Dorsolateral prefrontal cortex (tissue), 122 donors: ENCODE measurements at places on chromosomes 4 and X. TPM values are rescaled to one million over a fixed set of nuclear protein-coding genes. Genes with fewer than 3 reads are reported as not detected.

TNIP3 gene
- 0.54 TPM for total RNA-seq

TMEM150C gene
- total RNA-seq, result 26.8 TPM

GRIA2 gene
- total RNA-seq, result 450 TPM

UGT2A1 gene
- not detected for total RNA-seq

TEX11 gene
- not detected for total RNA-seq

TRIML2 gene
- total RNA-seq, result 0.72 TPM

DNA sequence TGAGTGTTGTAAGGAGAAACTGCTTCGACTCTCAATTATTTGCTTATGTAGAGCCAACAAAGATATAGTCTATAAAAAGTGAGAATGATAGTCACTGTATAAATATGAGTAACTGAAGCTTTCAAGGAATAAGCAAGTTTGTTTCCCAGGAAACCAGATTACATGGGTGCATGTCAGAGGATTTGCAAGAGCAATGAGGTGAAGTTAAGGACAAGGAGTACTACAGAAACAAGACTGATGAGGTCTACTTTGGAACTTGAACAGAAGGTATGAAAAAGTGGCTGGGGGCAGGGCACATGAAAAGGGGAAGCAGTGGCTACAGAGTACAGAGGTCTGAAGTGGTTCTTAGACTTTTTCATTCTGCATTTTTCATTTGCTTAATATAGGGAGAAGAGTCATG is 321.0 kb upstream of the CXXC4 start:
- no peak for DNase-seq

DNA sequence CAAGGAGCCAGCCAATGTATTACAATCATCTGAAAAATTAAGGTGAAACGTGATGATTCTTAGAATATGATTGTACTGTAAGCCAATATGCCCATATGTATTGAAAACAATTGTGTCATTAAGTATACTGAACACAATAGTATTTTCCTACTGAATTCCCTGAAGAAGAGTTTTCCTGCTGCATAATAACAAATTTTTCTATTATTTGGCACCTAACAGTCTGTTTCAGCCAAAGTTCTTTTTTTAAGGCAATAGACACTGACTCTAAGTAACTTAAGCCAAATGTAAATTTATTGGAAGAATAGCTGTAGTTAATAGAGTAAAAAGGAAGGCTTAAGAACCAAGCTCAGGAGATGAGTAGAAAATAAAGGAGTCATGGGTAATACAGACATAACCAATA is 220.6 kb downstream of the PPP4R3C start:
- DNase-seq, result no peak

DNA sequence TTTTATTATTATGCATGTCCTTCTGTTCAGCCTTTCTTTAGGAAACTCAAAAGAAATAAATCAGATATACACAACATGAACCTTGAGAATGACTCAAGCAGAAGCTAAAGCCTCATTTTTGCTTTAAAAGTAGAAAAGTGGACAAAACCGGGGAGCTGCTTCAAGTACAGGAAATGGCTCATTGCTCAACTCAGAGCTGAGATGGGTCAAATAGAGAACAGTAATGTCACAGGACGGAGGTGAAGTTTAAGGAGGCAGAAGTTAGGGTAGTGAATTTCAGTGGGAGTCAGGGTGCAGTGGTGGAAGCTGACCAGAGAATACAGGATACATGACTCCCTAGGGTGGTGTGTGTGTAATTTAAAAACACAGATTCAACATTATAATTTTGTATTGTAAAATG is 22.2 kb downstream of the PHKA2 start:
- no peak for DNase-seq

DNA sequence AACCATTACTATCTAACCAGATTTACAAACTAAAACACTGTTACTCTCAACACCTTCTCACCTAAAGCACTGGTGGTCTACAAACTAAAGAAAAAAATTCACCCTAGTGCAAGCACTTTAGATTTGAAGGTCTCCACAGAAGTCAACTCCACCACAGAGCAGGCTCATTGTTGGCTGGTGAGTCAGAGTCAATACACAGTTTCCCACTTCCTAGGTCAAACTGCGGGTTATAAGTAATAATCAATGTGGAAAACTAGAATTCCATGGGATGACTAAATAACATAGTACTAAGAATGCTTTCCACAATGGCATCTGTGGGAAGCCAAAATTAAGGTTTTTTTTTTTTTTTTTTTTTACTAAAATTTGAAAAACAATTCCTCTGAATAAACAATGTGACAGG is 191.8 kb downstream of the PDGFC start:
- DNase-seq, result no peak

DNA sequence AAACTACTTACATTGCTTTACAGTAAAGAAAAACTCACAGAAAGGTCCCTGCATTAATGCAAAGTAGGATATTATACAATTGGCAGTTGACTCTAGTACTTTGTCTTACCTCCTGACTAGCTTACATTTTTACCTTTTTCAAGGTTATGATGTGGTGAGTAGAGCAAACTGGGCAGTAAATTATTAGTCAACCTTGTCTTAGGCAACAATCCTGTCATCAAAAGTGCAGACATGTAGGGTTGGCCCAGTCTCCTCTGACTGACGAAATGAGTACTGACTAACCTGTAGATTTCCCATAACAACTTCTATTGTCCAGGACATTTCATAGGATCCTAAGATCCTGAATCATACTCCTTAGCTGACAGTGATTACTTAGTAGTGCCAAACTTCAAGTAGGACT is 142.0 kb upstream of the NUDT6 start:
- no peak for DNase-seq

DNA sequence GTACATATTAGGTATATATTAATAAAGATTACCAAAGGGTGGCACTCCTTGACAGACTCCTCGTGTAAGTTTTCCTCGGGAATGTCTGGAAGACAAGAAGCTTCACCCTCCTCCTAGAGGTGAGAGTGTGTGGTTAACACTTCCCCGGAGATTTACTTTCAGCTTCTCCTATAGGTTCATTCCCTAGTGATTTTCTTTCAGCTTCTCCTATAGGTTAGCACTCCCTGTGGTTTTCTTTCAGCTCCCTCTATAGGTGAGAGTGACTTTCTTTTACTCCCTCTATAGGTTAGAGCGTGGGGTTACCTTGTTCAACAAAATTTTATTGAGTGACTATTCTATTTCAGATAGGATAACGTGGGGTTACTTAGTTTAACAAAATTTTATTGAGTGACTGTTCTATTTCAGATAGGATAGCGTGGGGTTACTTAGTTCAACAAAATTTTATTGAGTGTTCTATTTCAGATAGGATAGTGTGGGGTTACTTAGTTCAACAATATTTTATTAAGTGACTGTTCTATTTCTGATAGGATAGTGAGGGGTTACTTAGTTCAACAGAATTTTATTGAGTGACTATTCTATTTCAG is 106.0 kb upstream of the PLAC1 start:
- DNase-seq, result no peak

- no peak for DNase-seq
Observed at GRCh38 chrX:69096963-69097362, 68.3 kb downstream of the PJA1 start.

- DNase-seq, result no peak
Observed at GRCh38 chr4:180304321-180304720, 1938.9 kb upstream of the TENM3 start.

DNA sequence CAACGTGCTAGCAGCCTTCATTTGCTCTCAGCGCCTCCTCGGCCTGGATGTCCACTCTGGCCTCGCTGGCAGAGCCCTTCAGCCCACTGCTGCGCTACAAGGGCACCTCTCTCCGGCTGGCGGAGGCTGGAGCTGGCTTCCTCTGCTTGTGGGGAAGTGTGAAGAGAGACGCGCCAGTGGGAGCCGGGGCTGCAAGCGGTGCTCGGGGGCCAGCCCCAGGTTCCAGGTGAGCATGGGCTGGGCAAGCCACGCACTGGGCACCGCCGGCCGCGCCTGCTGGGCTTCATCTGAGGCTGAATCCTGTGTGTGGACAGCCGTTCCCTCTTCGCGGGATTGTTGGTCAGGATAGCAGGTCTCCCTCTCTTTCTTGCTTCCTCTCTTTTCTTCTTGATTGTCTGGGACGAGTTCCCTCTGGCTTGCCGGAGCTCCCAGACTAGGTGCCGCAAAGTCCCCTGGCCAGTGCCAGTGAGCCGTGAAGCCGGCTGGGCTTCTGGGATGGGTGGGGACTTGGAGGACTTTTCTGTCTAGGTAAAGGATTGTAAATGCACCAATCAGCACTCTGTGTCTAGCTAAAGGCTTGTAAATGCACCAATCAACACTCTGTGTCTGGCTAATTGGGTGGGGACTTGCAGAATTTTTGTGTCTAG is 165.0 kb downstream of the HEPH start:
- no peak for DNase-seq

- DNase-seq, result no peak
Observed at GRCh38 chr4:48665555-48666186, 114.4 kb downstream of the FRYL start.

GRCh38 chr4:39353478-39354253 is 12.5 kb downstream of the RFC1 start:
- DNase-seq, result no peak

GRCh38 chr4:158065603-158066002 is 107.2 kb downstream of the GASK1B start:
- no peak for DNase-seq

GRCh38 chr4:1753697-1754311 is 32.5 kb downstream of the TACC3 start:
- no peak for DNase-seq

GRCh38 chr4:88458104-88458740 is 1.3 kb downstream of the HERC5 start:
- DNase-seq, result no peak

DNA sequence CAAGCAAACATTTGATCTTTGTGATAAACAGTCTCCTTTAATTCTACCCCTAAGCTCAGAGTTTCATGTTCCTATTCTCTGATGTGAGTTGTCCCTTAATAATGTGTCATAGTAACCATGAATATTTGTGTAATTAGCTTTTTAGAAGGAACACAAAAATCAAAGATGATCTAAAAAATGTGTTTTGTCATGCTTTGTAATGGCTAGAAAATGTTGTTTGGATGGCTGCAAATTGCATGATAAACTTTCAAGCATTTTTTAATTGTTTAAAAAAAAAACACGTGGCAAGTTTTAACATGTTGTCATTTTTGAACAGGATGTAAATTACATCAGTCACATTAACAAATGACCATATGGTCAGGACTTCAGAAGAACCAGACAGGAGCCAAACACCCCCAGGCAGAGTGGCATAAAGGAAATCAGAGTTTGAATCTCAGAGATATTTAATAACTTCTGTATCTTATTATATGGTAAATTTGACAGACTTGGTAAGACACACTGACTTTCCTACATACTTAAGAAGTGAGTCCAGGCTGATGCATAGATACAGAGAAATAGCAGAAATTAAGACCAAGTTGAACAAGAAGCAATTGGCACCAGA is 223.9 kb upstream of the VEGFC start:
- no peak for DNase-seq

DNA sequence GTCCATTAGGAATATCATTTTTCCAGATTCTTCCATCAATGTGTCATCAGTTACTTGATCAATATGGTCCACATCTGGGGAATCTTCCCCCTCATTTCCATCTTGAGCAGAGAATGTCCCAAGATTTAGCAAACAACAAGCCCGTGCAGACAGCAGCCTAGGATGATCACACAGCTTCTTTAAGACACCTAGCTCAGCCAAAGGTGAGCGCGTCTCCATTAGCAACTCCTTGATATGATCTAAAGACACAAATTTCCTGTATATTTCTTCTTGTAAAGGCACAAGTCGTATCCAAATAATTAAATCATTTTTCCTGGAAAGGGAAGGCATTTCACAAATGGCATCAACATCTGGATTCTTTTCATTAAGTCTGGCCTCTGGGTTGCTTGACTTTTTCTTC is 25.8 kb downstream of the PIN4 start:
- no peak for DNase-seq

DNA sequence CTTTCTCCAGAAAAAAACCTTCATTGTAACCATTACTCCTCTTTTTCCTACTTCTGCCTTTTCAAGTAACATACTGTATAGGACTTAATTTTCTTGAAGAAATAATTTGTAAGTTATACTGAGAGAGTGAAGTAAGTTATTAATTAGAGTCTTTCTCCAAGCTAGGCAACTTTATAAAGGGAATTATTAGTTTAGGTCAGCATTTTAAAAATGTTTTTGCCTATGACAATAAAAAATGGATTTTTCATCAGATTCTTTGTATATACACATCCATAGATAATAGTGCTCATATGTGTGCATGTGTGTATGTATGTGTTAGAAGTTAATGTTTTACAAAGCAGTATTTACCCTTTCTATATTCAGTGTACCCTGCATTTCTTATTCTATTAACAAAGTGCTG is 10.4 kb upstream of the NUDT6 start:
- DNase-seq, result no peak

DNA sequence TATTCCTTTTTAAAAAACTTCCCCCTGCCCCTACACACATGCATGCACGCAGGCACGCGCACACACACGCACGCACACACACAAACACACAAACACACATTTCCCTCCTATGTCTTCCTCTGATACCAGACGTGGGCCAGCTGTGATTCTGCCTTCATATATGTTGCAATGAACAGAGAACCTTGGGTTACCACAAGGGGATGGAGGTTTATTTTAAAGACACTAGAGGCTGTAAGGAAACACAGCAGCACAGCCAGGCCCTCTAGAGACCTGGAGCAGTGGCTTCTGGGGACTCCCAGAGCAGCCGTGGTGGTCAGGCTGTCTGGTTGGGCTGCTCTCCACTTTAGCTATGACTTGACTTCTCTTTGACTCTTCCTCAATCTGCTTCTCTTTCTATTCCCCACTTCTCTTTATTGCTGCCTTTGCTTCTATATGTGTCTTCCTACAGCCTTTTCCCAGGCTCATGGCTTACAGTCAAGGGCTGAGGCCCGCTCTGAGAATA is 3.2 kb upstream of the TLR10 start:
- DNase-seq, result no peak
